Activated CD8-positive, alpha-beta T cell treated with anti-CD3 and anti-CD28 coated beads, Interleukin-2, amount 10 ng/mL, durations not matched to agents 7 days and 5 days (primary cell): ENCODE measurements at places on chromosomes 3 and 15.
A peak's percentile ranks its signal among the peaks of the same experiment; 100 is the strongest.

- DNase-seq, result no peak
Measured at GRCh38 chr15:83991163-83991562, 244.4 kb upstream of the GOLGA6L4 start.

DNA sequence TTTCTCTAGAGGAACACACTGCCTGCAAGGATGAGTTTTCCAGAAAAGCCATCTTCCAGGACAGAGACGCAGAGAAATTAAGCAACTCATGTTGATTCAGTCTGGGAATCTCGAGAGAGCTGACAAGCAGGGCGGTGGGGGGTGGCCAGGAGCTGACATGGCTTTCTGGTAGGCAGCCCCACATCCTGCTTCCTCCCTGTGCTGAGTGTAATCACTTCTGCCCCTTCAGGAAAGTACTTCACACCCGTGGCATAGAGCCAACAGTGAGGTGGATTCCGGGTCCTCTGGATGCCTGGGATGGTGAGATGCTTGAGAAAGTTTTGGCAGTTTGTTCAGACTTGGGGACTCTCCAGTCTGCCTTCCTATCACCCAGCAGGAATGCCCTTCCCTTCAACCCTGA is 221.1 kb downstream of the SLCO3A1 start:
- peak; percentile 32 for DNase-seq

GRCh38 chr3:29649815-29650547 is 369.1 kb downstream of the RBMS3 start:
- DNase-seq, result no peak

GRCh38 chr15:93553167-93553935 is 464.3 kb upstream of the RGMA start:
- DNase-seq, result no peak

GRCh38 chr3:84223512-84223911 is 735.3 kb upstream of the CADM2 start:
- no peak for DNase-seq

DNA sequence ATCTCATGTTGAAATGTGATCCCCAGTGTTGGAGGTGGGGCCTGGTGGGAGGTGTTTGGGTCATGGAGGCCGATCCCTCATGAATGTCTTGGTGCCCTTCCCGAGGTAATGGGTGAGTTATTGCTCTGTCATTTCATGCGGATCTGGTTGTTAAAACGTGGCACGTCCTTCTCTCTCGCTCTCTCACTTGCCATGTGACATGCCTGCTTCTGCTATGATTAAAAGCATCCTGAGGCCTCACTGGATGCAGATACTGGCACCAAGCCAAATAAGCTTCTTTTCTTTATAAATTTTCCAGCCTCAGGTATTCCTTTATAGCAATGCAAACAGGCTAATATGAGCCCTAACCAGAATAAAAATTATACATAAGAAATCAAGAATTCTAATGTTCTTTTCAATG is 31.7 kb upstream of the HACD2 start:
- no peak for DNase-seq

- DNase-seq, result no peak
Measured at GRCh38 chr3:20747741-20748140, 561.7 kb upstream of the SGO1 start.

- peak; percentile 51 for DNase-seq
Measured at GRCh38 chr3:183306798-183307671, 54.0 kb downstream of the B3GNT5 start.

- DNase-seq, result no peak
Measured at GRCh38 chr3:12541625-12542024, 3.7 kb downstream of the MKRN2OS start.

DNA sequence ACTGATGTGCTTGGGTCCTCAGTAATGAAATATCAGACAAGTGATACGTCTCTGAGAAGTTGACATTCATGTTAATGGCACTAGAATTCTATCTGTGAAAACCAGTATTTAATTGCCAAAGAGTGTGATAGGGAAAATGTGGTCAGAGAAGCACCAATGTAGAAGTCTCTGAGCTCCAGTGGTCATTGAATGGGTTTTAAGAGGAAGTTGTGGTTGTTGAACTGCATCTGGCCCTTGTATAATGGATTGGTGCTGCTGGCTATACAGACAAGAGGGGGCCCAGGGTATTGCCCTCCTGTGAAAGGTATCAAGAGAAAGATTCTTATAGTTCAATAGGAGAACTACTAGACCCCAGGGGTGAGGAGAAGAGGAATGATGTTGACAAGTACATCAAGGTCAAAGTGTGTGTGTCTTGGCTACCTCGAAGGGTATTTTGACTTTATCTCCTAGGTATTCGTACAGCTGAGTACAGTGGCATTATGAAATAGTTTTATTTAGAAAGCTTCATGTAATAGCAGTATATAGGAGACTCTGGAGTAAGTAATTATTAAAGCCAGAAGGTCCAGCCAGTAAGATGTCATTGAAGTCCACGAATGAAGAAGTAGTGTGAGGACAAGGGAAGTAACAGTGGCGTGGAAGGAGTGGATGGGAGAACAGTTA is 47.1 kb downstream of the CHD2 start:
- no peak for DNase-seq

DNA sequence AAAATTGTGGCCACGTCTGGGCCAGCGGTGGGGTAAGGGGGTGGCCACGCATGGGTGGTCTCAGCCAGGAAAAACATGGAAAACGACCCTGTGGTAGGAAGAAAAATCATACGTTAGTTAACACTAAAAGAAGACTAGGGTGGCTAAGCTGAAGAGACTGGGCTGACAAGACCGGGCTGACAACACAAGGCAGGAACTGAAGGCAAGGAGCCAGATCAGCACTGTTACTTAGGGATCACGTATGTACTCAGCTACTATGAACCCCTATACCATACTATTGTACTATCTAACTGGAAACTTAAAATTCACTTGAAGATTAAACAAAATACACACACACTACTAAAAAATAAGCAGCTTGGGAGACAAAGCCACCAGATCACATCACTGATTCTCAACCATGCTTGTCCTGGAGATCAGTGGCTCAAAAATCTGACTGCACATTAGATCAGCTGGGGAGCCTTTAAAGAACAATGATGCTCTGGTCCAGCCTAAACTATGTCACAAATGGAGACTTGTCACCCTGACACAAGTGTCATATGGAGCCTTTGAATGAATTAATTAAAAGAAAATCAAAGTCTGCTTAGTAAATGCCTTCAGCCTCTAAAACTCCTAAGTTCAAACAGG is 442.2 kb downstream of the SHQ1 start:
- no peak for DNase-seq

DNA sequence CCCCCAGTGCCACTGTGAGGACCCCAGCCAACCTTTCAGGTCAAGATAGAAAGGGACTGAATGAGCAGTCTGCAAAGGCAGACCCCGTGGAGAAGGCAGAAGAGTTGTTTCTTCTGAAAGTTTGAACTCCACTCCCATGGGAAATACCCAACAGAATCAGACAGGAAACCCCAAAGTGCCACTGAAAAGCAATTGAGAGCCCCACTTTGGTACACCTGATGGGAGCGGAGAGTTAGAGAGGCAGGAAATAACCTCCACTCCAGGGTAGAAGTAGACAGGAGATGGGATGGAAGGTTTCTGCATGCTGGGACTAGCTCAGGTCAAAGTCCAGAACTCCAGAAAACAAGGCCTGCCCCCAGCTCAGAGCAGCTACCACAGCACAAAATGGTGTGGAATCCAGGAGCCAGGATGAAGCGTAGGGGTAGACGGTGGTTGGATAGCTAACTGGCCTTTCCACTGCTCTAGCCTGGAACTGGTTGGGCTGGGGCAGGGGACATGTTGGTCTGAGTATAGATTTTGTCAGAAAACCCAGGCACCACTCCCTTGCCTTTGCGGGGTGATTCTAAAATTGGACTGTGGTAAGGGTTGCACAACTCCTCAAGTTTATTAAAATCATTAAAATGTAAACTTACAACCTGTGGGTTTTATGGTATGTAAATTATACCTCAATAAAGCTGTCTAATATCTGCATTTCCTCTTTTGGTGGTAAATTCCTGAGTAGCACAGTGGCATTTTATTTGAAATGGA is 1.9 kb upstream of the RAB43 start:
- no peak for DNase-seq

GRCh38 chr3:150345021-150345538 is 63.0 kb upstream of the TSC22D2 start:
- DNase-seq, result no peak

DNA sequence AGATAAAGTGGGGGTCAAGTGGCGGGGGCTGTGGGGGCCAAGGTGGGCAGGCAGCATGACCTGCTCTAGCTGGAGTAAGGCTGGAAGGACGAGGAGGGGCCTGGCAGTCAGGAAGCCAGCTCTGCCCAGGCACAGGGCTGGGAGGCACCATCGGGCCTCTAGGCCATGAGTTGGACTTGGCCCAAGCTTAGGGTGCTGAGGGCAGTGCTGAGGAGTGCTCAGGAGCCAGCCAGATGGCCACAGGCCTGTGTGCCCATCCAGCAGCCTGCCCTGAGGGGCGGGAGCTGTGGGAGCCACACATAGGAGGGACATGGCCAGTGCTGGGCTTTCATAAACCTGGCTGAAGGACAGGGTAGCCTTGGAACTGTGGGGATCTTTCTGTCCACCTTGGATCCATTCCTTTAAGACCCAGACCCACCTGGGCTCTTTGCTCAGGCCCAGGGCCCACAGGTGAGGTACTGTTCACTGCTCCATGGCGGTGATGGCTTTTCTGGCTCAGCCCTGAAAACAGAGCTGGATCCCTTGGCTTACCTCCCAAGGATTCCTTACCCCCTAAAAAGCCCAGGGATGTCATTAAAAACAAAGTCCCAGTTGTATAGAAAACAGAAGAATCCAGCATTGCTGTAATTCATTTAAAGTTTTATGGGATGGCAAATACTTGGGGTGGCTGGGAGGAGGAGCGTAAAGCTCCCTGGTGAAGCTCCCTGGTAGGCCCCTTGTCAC is 137.0 kb downstream of the DNAJB8 start:
- no peak for DNase-seq

DNA sequence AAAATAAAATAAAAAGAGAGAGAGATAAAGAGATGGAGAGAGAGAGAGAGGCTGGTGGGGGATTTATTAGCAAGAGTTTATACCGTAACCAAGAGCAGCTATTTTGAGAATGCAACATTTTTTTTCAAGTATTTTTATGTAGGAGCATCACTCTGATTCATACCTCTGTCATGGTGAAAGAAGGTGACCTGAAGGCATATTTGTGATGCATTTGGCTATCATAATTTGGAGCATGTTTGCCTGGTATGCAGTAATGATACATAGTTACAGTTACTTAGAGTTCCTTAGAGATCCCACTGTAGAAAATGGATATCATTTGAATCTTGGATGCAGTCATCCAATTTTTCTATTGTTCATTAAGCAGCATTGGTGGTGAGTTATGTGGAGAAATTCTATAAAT is 1472.4 kb downstream of the SI start:
- no peak for DNase-seq

- DNase-seq, result no peak
Measured at GRCh38 chr3:88038566-88038965, 20.2 kb downstream of the CGGBP1 start.

- DNase-seq, result no peak
Measured at GRCh38 chr3:55521064-55521737, 34.1 kb upstream of the WNT5A start.
